ENCODE measurements at places on chromosomes 7 and 10.

DNA sequence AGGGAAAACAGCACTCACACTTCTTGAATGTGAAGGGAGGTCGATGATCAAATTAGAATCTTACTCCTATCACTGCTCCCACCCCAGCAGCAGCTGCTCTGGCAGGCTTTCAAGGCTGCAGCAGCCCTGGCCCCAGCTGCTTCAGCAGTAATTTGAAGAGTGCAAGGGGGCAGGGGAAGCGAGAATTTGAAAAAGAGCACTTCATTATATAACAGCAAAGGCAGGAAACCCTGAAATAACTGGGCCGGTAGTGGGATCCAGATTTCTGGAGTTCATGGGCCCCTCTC, 44.9 kb downstream of the MYPN start:
- no peak for DNase-seq

DNA sequence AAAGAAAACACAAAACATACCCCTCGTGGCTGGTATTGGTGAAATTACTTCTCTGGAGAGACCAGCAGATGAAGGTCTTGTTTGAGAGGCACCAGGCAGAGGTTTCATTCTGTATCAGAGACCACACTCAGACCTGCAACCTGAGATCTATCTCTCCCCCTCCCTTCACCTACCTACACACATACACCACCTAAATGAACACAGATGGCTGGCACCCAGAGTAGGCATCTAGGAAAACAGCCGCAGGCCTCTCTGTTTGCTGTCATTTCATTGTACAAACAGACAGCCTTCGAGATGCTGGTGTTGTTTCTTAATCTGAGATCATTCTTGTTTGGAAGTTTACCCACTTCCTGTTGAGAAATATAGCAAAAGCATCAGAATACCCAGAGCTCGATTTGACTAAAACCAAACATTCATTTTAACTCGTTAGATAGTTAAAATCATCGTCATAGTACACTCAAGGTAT, 173.9 kb upstream of the SLC25A13 start:
- no peak for DNase-seq

DNA sequence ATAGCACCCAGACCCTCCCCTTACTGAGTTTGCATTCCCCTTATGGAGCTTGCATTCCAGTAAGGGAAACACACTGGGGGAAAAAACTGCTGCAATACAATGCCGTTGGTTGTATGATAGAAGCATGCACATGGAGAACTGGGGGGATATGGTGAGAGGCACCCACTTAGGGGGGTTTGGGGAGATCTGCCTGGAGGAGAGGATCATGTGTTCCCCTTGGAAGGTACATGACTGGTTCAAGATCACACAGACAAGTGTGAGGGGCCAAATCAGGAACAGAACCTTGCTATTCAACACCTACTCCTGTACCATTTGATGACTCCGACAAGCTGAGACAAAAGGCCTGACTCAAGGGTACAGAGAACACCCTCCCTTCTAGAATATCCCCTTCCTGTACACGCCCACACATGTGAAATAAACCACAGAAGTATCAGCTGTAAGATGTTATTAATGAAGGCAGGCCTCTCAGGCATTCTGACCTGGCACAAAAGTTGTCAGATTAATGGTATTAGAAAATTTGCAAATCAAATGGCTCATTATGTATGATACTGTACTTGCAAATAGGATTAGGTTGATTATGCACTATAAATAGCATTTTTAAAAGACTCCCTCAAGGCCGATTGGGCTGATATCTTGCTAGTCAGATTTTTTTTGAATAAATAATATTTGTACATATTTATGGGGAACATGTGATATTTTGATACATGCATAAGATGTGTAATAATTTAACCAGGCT, 122.2 kb downstream of the NPY start:
- no peak for DNase-seq

DNA sequence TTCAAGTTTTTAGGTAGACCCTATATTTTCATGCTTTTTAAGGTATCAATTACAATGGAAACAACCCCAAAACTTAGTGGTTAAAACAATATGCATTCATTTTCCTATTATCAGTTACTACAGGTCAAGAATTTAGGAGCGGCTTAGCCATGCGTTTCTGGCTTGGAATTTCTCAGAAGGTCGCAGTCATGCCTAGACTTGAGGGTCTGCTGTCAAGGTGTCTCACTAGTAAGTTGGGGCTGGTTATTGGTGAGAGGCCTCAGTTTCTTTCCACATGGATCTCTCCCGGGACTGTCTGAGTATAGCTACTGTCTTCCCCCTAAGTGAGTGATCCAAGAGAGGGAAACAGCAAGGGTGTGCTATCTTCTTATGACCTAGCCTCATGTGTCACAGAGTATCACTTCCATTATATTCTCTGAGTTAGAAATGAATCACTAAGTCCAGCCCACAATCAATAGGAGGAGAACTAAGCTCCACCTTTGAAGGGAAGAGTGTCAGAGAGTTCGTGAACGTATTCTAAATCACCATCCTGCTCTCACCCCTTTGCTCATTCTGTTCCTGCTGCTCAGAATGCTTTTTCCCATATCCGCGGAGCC, 80.5 kb downstream of the RTKN2 start:
- no peak for DNase-seq
